ENCODE measurements at places on chromosomes 13 and 19. TPM values are rescaled to one million over a fixed set of nuclear protein-coding genes. Genes with fewer than 3 reads are reported as not detected.

CA11 gene
- total RNA-seq, result 1.2 TPM

SIGLEC12 gene
- not detected for total RNA-seq

IGFL1 gene
- total RNA-seq, result not detected

SARS2 gene
- 28.8 TPM for total RNA-seq

GJB2 gene
- total RNA-seq, result 1.4 TPM

LHB gene
- not detected for total RNA-seq

ZNF256 gene
- total RNA-seq, result 0.29 TPM

DLEU7 gene
- total RNA-seq, result not detected

KCNJ14 gene
- total RNA-seq, result under 0.01 TPM

EDNRB gene
- not detected for total RNA-seq

FGF21 gene
- not detected for total RNA-seq

EPSTI1 gene
- total RNA-seq, result 3.2 TPM

SLC6A16 gene
- total RNA-seq, result not detected

PGPEP1 gene
- 22.0 TPM for total RNA-seq

DAZAP1 gene
- total RNA-seq, result 103 TPM

SHISA7 gene
- total RNA-seq, result not detected

TLE6 gene
- total RNA-seq, result 3.7 TPM

SIGLEC10 gene
- total RNA-seq, result not detected

HSD17B14 gene
- 2.3 TPM for total RNA-seq

LRFN3 gene
- 3.2 TPM for total RNA-seq

KRTDAP gene
- total RNA-seq, result not detected

MIPEP gene
- total RNA-seq, result 72.8 TPM

DACT3 gene
- 4.0 TPM for total RNA-seq

CD209 gene
- total RNA-seq, result not detected

ZNF737 gene
- total RNA-seq, result 3.4 TPM

ZNF443 gene
- under 0.01 TPM for total RNA-seq

FAM83E gene
- total RNA-seq, result not detected

ZNF534 gene
- not detected for total RNA-seq

NACC1 gene
- total RNA-seq, result 83.6 TPM

GDF15 gene
- total RNA-seq, result 92.8 TPM

CRLF1 gene
- 3.4 TPM for total RNA-seq

CBY2 gene
- not detected for total RNA-seq

CGB8 gene
- total RNA-seq, result not detected

CFAP97D2 gene
- not detected for total RNA-seq

SERTM1 gene
- total RNA-seq, result not detected

KCTD4 gene
- total RNA-seq, result not detected

PSPN gene
- 0.89 TPM for total RNA-seq

VSIG10L gene
- total RNA-seq, result 0.35 TPM

AKAP8L gene
- total RNA-seq, result 58.3 TPM

MYBPC2 gene
- total RNA-seq, result not detected

ZGLP1 gene
- 0.58 TPM for total RNA-seq

SHC2 gene
- under 0.01 TPM for total RNA-seq

ZNF208 gene
- not detected for total RNA-seq

MISP3 gene
- 0.35 TPM for total RNA-seq

TMEM145 gene
- under 0.01 TPM for total RNA-seq

SOX1 gene
- total RNA-seq, result not detected

PNMA8A gene
- 3.4 TPM for total RNA-seq

ZNF419 gene
- 4.6 TPM for total RNA-seq

LAMP1 gene
- 182 TPM for total RNA-seq

CLC gene
- total RNA-seq, result not detected

LILRB4 gene
- total RNA-seq, result not detected

ZNF790 gene
- 1.7 TPM for total RNA-seq

LILRA6 gene
- total RNA-seq, result not detected

RNF225 gene
- total RNA-seq, result not detected

Data from myometrial cell (primary cell).